ENCODE measurements at places on chromosomes 2 and 18. TPM values are rescaled to one million over a fixed set of nuclear protein-coding genes. Genes with fewer than 3 reads are reported as not detected.

PLCL1 gene
- 12.5 TPM for total RNA-seq

RAB6C gene
- total RNA-seq, result not detected

ACTG2 gene
- total RNA-seq, result 1.6 TPM

ZNF385B gene
- total RNA-seq, result 1.0 TPM

IL1A gene
- total RNA-seq, result not detected

GALR1 gene
- total RNA-seq, result not detected

CD8B gene
- total RNA-seq, result 1.0 TPM

Measured in skeletal muscle tissue (tissue), 5 donors.